ENCODE measurements at places on chromosomes 16 and 17. TPM values are rescaled to one million over a fixed set of nuclear protein-coding genes. Genes with fewer than 3 reads are reported as not detected.

Gene DOC2A
- total RNA-seq = 0.77 TPM

Gene LITAFD
- total RNA-seq = not detected

Gene SDK2
- total RNA-seq = 2.1 TPM

Gene KRT32
- not detected for total RNA-seq

Gene CNOT1
- total RNA-seq = 92.9 TPM

Gene CCDC102A
- total RNA-seq = 8.9 TPM

Gene UQCRC2
- total RNA-seq = 554 TPM

Gene TP53TG3D
- total RNA-seq = not detected

Gene CMTM1
- 1.3 TPM for total RNA-seq

Gene CES1
- total RNA-seq = 58.2 TPM

Gene PITPNC1
- 26.2 TPM for total RNA-seq

Gene DERL2
- 32.9 TPM for total RNA-seq

Gene TBC1D3H
- total RNA-seq = not detected

Gene TNFRSF13B
- total RNA-seq = not detected

Gene SMIM36
- not detected for total RNA-seq

Gene GJC1
- 38.5 TPM for total RNA-seq

Gene ACSM3
- 8.9 TPM for total RNA-seq
